ENCODE measurements at places on chromosomes 12 and 14.

- DNase-seq = no peak
These were observed 14.7 kb downstream of the RHOF start for GRCh38 chr12:121778567-121779421.

- DNase-seq = peak; percentile 74
These were observed at the start of gene GALNT16 for GRCh38 chr14:69259527-69260189. GALNT16 (plus strand) TSS chr14:69260158; CDS start chr14:69260291, 133 bp downstream.

DNA sequence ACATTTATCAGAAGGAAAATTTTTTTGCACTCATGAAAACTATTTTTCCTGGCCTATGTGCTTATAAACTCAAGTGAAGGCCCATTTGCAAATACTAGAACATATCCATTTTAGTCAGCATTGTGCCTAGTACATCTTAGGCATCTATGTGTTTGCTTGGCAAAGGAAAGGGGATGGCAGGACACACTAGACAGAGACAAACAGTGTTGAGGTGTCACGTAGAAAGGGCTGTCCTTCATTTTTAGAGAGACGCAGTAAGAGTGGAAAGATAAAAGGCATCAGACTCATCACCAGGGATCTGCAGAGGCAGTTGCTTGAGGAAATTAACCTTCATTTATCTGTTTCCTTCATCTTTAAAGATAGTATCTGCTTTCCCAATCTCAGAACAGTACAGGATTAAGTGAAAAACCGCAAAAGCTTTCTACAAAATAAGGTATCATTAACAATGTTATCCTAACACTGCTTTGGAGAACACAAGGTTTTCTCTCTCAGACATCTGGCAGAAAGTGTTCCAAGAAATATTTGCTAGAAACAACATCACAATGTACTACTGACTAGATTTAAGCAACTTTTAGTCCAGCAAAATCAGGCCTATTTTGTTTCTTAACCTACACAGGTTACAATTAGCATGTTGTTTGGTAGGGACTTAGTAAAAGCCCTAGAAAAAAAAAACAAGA, 2.0 kb downstream of the YBX3 start:
- no peak for DNase-seq

GRCh38 chr12:44465139-44465538, 411.0 kb downstream of the NELL2 start:
- DNase-seq = no peak

DNA sequence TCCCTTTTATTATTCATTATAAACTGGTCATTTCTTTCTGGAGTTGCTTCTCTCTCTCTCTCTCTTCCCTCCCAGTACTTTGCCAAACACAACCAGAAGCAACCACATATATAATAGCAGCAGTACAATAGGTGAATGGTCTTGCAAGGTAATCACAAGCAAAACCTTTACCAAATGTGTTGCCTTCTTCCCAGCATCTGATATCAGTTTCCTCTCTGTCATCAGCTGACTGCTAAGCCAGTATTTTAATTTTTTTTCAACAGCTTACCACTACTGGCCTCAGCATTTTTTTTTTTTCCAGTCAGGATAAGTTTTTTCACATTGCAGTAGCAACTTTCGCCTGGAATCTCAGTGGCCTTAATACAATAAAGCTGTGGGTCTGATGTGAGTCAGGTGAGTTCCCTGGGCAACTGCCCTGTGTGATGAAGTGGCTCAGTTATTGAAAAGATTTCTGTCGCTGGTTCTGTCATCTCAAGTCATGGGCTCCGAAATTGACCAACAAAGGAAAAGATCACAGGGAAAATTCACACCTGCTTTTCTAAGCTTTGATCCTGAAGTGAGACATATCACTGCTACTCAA, 282.5 kb upstream of the AMIGO2 start:
- DNase-seq = no peak

DNA sequence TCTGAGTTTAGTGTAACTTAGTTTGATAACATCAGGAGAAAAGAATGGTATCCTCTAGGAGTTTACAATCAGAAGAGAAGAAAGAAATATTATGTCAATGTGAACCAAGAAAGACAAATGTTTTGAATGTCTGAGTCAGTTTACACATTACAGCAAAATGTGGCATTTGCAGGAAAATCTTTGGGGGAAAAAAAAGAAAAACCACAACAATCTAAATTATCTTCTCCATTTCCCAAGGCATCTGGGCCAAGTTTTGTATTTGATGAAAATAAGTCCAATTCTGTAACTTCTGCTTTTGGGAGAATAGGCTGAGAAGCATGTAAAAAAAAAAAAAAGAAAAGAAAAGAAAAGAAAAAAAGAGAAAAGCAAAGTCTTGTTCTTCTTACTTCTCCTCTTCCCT, 58.8 kb upstream of the FLRT2 start:
- DNase-seq = no peak

- DNase-seq = no peak
These were observed 188.0 kb upstream of the PELI2 start for GRCh38 chr14:55930016-55930784.

DNA sequence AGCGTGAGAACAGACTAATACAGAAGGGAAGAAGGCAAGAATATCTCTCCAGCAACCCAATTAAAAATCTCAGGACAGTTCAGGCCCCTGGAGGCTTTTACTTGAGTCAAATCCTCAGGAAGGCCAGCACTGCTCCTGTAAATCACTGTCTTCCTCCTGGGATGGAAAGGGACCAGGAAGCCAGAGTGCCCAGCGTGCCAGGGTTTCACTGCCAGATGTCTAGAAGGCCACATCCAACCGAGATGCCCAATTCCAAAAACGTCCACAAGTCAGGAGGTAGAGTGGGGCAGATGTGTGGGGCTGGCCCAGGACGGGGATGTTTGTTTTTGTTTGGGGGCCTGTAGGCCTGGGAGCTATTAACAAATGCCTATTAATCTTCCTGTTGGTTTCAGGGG, 332.0 kb downstream of the MED13L start:
- DNase-seq = no peak

GRCh38 chr12:82682851-82683261, 3.9 kb upstream of the TMTC2 start:
- DNase-seq = no peak

GRCh38 chr12:109264095-109264942, 44.8 kb downstream of the FOXN4 start:
- DNase-seq = peak; percentile 85

- no peak for DNase-seq
These were observed 2.3 kb downstream of the LTBP2 start for GRCh38 chr14:74609721-74610120.

DNA sequence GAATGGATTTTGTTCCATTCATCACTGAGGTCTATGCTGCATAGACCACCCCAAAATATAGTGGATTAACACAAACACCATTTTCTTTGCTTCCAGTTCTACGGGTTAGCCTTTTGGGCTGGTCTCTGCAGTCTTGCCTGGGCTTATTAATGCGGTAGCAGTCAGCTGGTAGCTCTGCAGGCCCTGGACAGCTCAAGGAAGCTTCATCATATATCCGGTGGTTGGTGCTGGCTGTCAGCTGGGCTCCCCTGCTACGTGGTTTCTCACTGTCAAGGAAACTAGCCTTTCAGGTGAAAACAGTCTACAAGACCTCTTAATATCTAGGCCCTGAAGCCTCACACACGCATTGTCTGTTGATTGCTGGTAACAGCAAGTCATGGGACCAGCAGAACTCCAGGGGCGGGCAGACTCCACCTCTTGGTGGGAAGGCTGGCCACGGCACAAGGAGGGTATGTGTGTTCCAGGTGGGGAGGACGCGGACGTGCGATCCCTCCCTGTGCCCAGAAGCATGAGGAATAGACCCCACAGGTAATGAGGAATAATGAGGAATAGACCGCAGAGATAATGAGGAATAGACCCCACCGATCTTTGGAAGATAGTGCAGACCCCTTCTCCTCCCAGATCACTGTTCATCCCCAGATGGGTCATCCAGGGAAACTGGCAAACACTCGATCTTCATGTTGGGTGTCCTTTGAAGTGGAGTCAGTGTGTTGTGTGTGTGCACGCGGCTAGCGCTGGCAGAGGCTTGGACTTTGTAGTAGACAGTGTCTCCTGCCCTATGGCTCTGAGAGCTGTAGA, 13.3 kb downstream of the TSPAN9 start:
- DNase-seq = no peak

DNA sequence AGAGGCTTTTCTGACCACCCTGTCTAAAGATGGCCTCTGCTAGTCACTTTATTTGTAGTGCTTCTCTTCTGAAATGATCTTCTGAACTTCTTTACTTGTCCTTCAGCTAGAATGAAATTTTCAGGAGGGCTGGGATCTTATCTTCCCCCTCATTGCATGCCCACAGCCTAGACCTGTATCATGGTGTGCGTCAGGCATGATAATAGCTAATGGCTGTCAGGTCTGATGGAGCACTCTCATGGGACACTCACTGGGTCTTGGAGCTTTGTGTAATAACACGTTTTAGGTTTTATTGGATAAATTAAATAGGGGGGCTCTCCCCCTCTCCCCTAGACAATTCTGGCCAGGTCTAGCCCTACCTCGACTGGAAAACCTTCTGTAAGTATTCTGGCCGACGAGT, 97.1 kb upstream of the NRXN3 start:
- DNase-seq = no peak

DNA sequence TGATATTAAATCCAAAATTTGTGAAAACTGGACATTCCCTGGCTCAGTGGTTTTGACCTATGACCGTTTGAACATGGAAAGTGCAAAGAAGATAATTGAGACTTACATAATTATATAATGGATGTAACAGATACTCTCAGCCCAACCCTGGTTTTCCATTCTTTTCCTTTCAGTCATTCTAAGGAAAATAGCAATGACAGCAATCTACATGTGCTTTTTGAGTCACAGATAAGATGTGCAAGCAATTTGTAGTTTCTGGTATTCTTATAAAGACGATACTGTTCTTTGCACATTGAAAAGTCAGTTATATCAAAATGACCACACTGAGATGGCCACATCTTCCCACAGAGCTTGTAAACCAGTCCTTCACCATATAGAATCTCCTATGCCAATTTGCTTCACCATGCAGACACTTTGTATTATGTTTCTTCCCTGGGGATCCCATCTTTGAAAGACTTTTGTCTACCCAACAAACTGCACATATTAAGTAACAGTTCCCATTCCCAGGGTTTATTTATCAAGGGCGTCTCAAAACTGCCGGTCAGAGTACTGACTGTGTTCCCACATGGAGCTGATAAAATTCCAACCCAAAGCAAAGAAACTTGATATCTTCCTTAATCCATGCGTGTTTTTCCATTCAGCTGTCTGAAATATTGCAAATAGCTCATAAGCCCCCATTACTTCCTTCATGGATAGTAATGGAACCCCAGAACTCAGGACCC, 34.8 kb downstream of the PLXNC1 start:
- no peak for DNase-seq

- DNase-seq = no peak
These were observed 11.7 kb downstream of the CLEC2A start for GRCh38 chr12:9920451-9920850.

- DNase-seq = no peak
These were observed 209.4 kb upstream of the G2E3 start for GRCh38 chr14:30349520-30349919.

DNA sequence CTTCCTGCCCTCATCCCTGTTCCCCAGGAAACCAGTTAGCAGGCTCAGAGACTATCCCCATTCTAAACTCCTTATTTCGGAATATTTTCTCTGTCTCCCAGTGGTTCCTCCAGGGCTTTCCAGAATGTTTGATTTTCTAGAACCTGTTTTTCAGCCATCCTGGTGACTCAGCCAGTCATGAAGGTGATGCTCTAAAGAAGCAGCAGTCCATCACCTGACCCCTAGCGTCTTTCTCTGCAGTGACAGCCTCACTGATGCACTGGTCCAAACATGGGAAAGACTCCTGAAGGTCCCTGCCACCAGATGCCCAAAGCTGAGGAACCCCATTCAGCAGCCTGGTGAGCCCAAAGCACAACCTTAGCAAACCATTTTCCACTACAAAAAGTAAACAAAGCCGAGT, 212.6 kb downstream of the PHETA1 start:
- DNase-seq = no peak
